Endothelial cell of umbilical vein (primary cell): ENCODE measurements at places on chromosomes 4 and X.

DNA sequence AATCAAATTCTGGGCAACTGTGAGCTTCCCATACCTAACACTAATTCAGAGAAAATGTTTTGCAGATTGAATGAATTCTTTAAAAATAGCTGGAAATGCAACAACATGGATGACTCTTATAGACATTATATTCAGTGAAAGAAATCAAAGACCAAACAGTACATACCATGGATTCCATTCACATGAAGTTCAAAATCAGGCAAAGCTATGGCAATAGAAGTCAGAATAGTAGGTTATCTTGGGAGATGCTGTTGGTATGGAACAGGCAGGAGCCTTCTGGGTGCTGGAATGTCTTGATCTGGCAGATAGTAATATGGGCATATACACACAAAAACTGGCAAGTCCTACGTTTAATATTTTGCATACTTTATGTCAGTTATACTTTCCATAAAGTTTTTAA, 25.5 kb upstream of the CBLL2 start:
- no peaks in the 10 kb centered on the region for H3K36me3 ChIP-seq
- no peak overlapping the region for H3K4me3 ChIP-seq
- no peaks in the 10 kb centered on the region for H3K4me1 ChIP-seq

DNA sequence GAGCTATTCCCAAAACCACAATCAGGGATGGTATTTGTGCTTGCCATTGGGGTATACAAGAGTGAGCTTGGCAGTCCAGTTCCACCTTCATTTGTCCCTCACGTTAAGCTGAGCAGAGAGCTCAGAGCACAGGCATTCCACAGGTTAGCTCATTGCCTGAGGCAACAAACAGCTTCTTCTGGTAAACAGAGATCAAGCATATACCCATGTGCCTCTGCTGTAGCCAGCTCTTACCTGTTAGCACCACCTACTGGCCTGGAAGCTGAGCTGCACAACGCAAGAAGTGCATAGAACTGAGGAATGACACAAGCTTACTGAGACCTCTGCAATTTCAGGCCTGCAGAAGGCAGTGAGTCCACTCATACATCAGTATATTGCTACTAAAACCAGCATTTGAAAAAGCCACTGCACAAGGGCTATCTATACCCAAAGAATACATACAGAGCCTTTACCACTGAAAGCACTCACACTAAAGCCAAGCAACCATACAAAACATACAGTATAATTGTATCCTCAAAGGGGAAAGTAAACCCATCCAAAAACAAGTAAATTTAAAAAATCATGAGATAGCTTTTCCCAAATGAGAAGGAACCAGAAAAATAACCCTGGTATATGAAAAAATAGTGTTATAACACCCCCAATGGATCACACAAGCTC, 258.3 kb upstream of the GABRA2 start:
- no peak overlapping the region for H3K27ac ChIP-seq
- no peaks in the 10 kb centered on the region for H3K4me1 ChIP-seq
- H3K4me3 ChIP-seq = no peak overlapping the region

DNA sequence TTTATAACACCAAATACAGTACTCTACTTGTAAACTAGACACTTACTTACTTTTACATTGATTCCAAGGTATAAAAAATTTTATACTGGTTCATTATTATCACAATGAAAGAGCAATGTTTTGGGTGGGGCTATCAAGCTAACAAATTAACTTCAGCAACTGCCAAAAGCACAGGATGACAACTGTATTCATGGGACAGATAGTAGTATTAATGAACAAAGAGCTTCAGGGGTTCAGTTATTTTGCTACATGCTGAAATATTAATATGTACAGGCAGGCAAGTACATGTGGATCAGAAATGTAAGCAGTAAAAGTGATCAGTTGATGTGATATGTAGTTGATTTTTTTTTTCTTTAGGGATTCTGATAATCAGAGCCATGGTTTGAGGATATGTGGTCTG, 112.9 kb downstream of the NAA11 start:
- H3K4me3 ChIP-seq = no peak overlapping the region
- no peaks in the 10 kb centered on the region for H3K36me3 ChIP-seq

- no peak within 1 kb of the TSS for H3K27ac ChIP-seq
- H3K27me3 ChIP-seq = no peaks in the 10 kb centered on the region
- H3K36me3 ChIP-seq = no peaks in the 10 kb centered on the region
- DNase-seq = peak; percentile 65
Measured at GRCh38 chr4:151276787-151277562, at the start of gene PRSS48. Gene PRSS48 (plus strand): TSS chr4:151277161. CDS start chr4:151277173, 12 bp downstream.

GRCh38 chrX:66221856-66222255, 57.8 kb downstream of the HEPH start:
- no peaks in the 10 kb centered on the region for H3K36me3 ChIP-seq
- no peaks in the 10 kb centered on the region for H3K27me3 ChIP-seq
- no peak for DNase-seq
- H3K27ac ChIP-seq = no peak overlapping the region
- H3K4me3 ChIP-seq = no peak overlapping the region

- DNase-seq = no peak
- no peaks in the 10 kb centered on the region for H3K27me3 ChIP-seq
- peaks cover 2% of the 10 kb centered on the region for H3K36me3 ChIP-seq
- H3K4me3 ChIP-seq = no peak overlapping the region
- H3K4me1 ChIP-seq = peaks cover 20% of the 10 kb centered on the region
Measured at GRCh38 chrX:47587091-47587891, 5.1 kb downstream of the TIMP1 start.

DNA sequence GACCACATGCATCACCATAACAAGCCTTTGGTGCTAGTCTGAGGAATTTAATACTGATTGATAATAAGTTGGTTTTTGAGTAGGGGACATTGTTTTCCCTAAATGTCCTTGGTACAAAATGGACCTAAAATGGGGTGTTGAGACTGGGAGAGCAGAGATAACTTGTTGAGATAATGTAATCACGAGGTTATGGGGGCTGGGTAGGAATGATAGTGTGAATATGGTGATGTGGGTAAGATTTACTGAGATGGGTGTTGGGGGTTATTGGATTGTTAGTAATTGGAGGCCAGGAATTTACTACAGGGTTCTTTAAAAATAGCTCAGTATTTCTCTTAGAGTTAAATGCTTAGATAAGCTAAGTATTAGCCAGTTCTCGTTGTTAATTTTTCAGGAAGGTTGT, 3.9 kb downstream of the BMP2K start:
- H3K27me3 ChIP-seq = no peaks in the 10 kb centered on the region
- no peak for DNase-seq
- H3K36me3 ChIP-seq = no peaks in the 10 kb centered on the region
- H3K4me1 ChIP-seq = peaks cover 23% of the 10 kb centered on the region
- no peak overlapping the region for H3K27ac ChIP-seq

GRCh38 chrX:24862343-24862742, 153.4 kb downstream of the ARX start:
- H3K27ac ChIP-seq = no peak overlapping the region
- DNase-seq = no peak
- no peak overlapping the region for H3K4me3 ChIP-seq
- peaks cover 3% of the 10 kb centered on the region for H3K4me1 ChIP-seq

- no peak overlapping the region for H3K27ac ChIP-seq
- no peak for DNase-seq
- no peaks in the 10 kb centered on the region for H3K27me3 ChIP-seq
- no peaks in the 10 kb centered on the region for H3K36me3 ChIP-seq
- no peaks in the 10 kb centered on the region for H3K4me1 ChIP-seq
- no peak overlapping the region for H3K4me3 ChIP-seq
Measured at GRCh38 chr4:189124791-189125190, 815.9 kb upstream of the FRG1 start.

DNA sequence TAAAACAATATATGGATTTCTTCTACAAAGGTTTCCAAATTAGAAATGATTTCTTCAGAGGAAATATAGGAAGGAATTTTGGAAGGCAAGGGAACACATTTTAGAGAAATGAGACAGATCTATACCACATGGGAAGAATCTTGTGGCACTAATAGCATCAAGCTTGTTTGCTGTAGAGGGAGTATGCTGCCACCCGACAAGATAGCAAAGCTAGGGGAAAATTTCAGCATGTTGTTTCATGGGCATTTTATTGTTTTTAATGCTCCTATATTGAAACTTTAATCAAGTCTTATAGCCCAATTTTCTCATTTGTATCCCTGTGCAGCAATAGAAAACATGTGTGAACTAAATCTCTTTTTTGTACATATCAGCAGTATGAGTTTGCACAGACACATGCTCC, 551.7 kb upstream of the INTU start:
- no peaks in the 10 kb centered on the region for H3K36me3 ChIP-seq
- H3K27me3 ChIP-seq = no peaks in the 10 kb centered on the region
- no peak overlapping the region for H3K27ac ChIP-seq
- H3K4me3 ChIP-seq = no peak overlapping the region

- H3K4me3 ChIP-seq = no peak overlapping the region
- H3K27ac ChIP-seq = peak overlapping the region; percentile 37
- no peaks in the 10 kb centered on the region for H3K36me3 ChIP-seq
- H3K27me3 ChIP-seq = no peaks in the 10 kb centered on the region
Measured at GRCh38 chr4:147340591-147341120, 140.2 kb upstream of the EDNRA start.

DNA sequence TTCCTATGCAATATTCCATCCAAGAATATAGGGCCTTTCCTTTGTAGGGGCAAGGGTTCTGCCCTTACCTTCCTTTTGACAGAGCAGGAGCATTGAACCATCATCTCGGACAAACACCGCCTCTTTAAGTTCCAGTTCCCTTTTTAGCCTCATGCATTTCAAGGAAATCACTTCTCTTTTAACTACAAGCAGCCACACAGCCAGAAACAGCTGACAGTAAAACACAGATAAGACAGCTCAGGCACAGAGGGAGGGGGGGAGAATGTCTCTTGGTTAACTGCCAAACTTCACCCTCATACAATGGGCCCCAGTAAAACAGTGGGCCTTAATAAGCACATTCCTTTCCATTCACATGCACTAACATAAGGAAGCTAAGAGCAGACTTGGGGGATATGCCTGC, 648.3 kb downstream of the GABRG1 start:
- H3K27ac ChIP-seq = no peak overlapping the region
- no peaks in the 10 kb centered on the region for H3K27me3 ChIP-seq
- no peaks in the 10 kb centered on the region for H3K36me3 ChIP-seq
- H3K4me1 ChIP-seq = no peaks in the 10 kb centered on the region
- no peak overlapping the region for H3K4me3 ChIP-seq

DNA sequence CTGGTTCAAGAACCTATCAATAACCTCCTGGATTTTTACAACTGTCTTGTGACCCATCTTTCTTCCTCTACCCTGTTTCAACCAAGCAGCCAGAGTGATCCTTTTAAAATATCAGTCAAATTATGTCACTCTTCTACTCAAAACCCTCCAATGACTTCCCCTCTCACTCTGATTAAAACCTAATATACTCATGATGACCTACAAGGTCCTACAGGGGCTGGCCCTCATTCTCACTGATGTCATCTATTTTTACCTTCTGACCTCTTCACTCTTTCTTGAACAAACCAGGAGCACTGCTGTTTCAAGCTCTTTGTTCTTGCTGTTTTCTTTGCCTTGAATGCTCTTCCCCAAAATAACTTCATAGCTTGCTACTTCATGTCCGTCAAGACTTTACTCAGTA, 48.5 kb downstream of the ARHGEF38 start:
- H3K4me3 ChIP-seq = no peak overlapping the region
- no peak overlapping the region for H3K27ac ChIP-seq
- DNase-seq = no peak
- no peaks in the 10 kb centered on the region for H3K36me3 ChIP-seq
- no peaks in the 10 kb centered on the region for H3K4me1 ChIP-seq

- no peak overlapping the region for H3K27ac ChIP-seq
- peak; percentile 17 for DNase-seq
- no peaks in the 10 kb centered on the region for H3K4me1 ChIP-seq
- no peaks in the 10 kb centered on the region for H3K27me3 ChIP-seq
- no peaks in the 10 kb centered on the region for H3K36me3 ChIP-seq
Measured at GRCh38 chrX:16445166-16445752, 204.7 kb upstream of the S100G start.

- H3K36me3 ChIP-seq = no peaks in the 10 kb centered on the region
- no peaks in the 10 kb centered on the region for H3K4me1 ChIP-seq
- H3K4me3 ChIP-seq = no peak overlapping the region
- no peak overlapping the region for H3K27ac ChIP-seq
Measured at GRCh38 chr4:153522802-153523094, 56.6 kb downstream of the TMEM131L start.

GRCh38 chr4:140094438-140095420, 59.3 kb downstream of the MAML3 start:
- peak overlapping the region; percentile 100 for H3K27ac ChIP-seq
- H3K4me3 ChIP-seq = no peak overlapping the region
- no peaks in the 10 kb centered on the region for H3K27me3 ChIP-seq
- peak; percentile 85 for DNase-seq

- no peaks in the 10 kb centered on the region for H3K27me3 ChIP-seq
- DNase-seq = no peak
- H3K4me1 ChIP-seq = peaks cover 8% of the 10 kb centered on the region
- no peak overlapping the region for H3K4me3 ChIP-seq
- H3K36me3 ChIP-seq = no peaks in the 10 kb centered on the region
- H3K27ac ChIP-seq = no peak overlapping the region
Measured at GRCh38 chrX:72020788-72021187, 110.1 kb downstream of the NHSL2 start.

DNA sequence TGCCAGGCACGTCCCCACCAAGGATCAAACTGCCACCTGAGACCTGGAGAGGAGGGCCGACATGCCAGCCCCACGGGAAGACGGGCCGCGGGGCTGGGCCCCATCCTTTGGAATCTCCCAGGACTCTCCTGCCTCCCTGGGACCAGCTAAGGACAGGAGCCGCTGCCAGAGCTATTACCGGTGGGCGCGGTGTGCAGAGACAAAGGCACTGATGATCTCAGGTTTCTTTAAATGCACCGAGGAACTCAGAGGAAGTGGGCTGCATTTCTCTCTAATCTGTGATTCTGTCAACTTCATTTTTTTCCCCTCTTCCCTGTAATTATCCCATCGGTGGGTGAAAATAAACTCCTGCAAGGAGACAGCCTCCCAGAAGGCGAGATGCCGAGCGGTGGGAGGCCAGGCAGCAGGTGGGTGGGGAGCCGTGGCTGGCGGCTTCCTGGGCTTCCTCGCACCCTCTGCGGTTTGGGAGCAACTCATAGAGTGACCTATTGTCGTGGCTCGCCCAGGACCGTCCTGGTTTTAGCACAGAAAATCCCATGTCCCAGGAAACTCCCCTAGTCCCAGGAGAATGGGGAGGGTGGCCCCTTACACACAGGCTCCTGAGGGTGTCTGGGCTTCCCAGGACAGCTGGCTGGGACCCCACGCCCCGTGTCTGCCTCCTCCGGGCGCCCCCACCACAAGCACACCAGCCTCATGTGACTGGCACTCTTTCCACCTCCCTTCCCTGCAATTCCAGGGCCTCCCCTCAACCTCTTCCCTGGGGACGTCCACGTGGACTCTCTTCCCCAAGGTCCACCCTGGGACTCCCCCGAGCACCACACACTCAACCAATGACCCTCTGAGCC, 62.3 kb upstream of the ADRA2C start:
- H3K27ac ChIP-seq = no peak overlapping the region
- no peaks in the 10 kb centered on the region for H3K36me3 ChIP-seq
- no peak for DNase-seq
- H3K27me3 ChIP-seq = no peaks in the 10 kb centered on the region
- H3K4me3 ChIP-seq = no peak overlapping the region
- no peaks in the 10 kb centered on the region for H3K4me1 ChIP-seq

GRCh38 chr4:119501740-119502139, 126.9 kb downstream of the PDE5A start:
- H3K27ac ChIP-seq = no peak overlapping the region
- H3K27me3 ChIP-seq = no peaks in the 10 kb centered on the region
- peaks cover 2% of the 10 kb centered on the region for H3K36me3 ChIP-seq
- no peak for DNase-seq
- no peaks in the 10 kb centered on the region for H3K4me1 ChIP-seq
